ENCODE measurements at places on chromosomes 7 and 10.

DNA sequence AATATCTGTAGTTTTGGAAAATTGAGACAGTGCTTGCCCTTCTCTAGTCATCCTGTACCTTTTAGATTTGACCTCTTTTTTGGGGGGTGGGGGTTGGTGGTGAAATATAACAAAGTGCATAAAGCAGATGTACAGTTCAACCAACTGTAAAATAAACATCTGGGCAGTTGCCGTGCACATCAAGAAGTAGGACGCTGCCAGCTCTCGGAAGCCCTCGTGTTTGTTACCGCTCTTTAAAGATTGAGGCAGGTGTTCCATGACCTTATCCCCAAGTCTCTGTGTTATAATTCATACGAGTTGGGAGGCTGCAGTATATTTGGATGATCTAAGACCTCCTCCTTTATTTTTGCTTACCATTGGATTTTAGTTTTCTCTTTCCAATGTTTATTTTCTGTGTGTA, 55.1 kb downstream of the SDK1 start:
- DNase-seq, result no peak

GRCh38 chr10:4373612-4374011, 452.4 kb upstream of the AKR1E2 start:
- no peak for DNase-seq

DNA sequence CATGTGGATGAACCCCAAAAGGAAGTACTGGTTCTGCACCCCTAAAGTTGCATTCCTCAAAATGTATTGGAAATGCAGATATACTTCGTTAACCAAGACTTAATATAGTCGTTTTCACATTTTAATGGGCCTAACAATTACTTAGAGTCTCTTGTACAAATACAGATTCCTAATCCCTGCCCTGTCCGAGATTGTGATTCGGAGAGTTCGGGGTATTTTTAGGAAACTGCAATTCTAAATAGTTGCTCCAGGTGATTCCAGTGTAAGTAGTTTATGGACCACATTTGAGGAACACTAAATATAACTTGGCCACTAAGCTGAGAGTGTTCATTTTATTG, 830 bp downstream of the TRUB1 start:
- DNase-seq, result no peak

GRCh38 chr10:12875100-12875499, 126.4 kb downstream of the CCDC3 start:
- no peak for DNase-seq

- no peak for DNase-seq
Observed at GRCh38 chr10:69862882-69863530, 61.3 kb downstream of the COL13A1 start.

GRCh38 chr7:45027774-45028114, 27.7 kb downstream of the CCM2 start:
- DNase-seq, result no peak

- no peak for DNase-seq
Observed at GRCh38 chr10:71525721-71526120, 129.0 kb downstream of the CDH23 start.

DNA sequence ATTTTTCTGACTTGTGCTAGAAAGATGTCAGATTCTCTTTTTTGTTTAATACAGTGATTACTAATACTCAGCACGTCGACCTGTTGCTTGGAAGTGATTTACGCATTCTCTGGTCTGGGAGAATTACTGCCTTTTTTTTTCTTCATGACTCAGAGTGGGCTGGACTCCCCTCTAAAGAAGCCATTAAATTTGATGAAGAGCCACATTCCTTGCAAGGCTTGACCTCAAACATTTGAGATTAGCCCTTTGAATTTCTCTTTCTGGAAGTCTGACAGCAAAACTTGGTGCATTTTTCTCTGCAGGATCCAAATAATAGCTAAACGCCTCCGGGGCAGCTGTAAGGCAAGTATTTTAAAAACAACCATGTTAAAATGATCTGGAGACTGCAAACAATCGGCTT, 171.6 kb downstream of the GALNT17 start:
- no peak for DNase-seq

GRCh38 chr7:102292813-102293798, 6.4 kb downstream of the SH2B2 start:
- no peak for DNase-seq

GRCh38 chr7:53743697-53744402, 708.4 kb downstream of the POM121L12 start:
- DNase-seq, result no peak

Measured in erythroblast (primary cell).